Suppressor macrophage treated with lipopolysaccharide for 1 hour (primary cell): ENCODE measurements at places on chromosomes 5 and 9.
A peak's percentile ranks its signal among the peaks of the same experiment; 100 is the strongest.

GRCh38 chr9:545480-545879 is 296.0 kb upstream of the DMRT1 start:
- DNase-seq, result no peak

GRCh38 chr9:32875242-32875641 is 91.9 kb downstream of the TMEM215 start:
- no peak for DNase-seq

GRCh38 chr5:140329739-140330481 is 16.5 kb downstream of the HBEGF start:
- DNase-seq, result no peak

DNA sequence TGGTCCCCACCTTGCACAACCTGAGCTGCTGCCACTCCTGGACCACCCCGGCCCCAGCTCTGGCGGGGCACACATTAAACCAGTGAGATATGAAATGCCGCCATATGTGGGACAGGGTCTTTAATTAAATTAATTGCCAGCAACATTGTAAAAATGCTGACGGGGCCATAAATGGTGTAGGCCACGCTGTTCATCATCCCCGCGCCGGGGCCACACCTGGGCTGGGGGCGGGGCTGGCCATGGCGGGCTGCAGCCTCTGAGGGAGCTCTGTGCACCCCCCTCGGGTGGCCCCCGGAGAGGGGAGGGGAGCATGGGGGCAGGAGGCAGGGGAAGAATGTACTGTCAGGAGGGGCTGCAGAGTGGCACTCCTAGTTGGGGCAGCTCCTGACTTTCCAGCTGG is 41.0 kb downstream of the UNC5A start:
- no peak for DNase-seq

DNA sequence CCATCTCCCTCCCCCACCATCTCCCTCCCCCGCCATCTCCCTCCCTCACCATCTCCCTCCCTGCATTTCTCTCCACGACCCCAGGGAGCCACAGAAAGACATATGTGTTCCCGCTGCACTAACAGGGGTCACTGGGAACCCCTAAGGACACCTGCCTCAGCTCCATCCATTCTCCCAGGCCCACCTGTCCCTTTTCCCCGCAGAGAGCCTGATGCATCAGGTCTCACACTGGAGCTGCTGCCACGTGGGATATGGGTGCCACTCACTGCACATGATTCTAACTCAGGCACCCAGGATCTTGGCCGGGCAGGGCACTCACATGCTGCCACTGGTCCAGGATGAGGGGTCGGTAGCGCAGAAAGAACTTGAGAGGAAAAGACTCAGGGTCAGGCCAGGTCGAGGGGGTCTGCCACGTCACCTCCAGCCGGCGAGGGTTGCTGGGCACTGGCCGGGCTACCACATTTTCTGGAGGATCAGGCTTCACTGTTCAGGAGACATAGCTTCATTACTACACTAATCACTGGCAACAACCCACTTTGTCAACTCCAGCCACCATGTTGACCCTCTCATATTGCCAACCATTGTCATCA is 33.2 kb upstream of the ENHO start:
- no peak for DNase-seq

- DNase-seq, result no peak
These were observed 244.1 kb downstream of the KIAA0825 start for GRCh38 chr5:94374336-94374735.

- DNase-seq, result peak; percentile 1
These were observed 133.7 kb downstream of the KIF4B start for GRCh38 chr5:155147222-155147621.

GRCh38 chr5:73515232-73515631 is 17.0 kb downstream of the BTF3 start:
- no peak for DNase-seq

GRCh38 chr9:129103595-129103965 is 7.0 kb downstream of the CRAT start:
- DNase-seq, result no peak

GRCh38 chr5:123087173-123088030 is 1.6 kb upstream of the PRDM6 start:
- DNase-seq, result peak; percentile 46

GRCh38 chr9:98485706-98486105 is 223.0 kb downstream of the GABBR2 start:
- no peak for DNase-seq

- DNase-seq, result no peak
These were observed 29.8 kb upstream of the RPL26L1 start for GRCh38 chr5:172929371-172929838.

DNA sequence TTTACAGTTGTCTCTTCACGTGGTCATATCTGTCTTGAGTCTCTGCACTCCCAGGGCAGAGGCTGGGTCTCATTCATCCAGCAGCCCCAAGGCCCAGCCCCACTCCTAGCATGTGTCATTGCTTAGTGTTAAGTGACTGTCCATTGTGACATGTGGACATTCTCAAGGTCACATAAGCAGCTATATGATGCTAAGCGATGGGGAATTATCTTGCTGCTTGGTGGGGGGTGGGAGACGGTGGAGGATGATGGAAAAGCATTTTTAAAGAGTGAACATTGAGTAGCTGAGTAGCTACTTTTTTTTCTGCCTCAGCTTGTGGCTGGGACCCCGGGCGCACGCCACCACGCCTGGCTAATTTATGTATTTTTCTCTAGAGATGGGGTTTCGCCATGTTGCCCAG is at the start of gene C9orf153:
C9orf153 (minus strand) TSS at position 101 of the 400 bp plus-strand sequence. CDS start 30,054 bp downstream, outside the sequence.
- DNase-seq, result no peak

DNA sequence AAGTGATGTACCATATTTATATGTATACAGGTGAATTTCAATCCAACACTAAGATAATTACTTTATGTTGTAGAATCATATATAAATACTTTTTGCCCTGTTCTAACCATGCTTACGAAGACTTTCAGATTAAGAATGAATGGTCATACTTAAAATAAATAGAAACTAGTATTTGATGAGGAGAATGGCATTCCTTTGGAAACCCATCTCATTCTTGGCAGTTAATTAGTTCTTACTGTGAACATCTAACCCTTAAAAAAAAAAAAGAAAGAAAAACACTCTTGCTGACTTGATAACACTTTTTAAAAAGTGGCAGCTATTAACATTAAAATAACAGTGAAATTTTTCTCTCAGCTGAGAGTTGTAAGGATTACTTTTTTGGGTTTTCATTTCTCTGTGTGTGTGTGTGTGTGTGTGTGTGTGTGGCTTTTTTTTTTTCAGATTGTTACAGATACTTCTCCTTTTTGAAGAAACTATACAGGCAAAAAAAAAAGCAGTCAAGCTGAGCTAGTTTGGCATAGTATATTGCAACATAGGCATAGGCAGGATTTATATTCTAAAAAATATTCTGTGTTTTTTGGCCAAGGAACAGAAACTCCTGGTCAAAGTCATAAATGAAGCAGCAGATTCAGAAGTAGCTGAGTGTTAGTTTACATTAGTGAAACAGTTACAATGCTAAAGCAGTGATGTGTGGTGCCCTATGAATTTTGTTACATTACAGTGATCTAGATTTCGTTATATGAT is 163.5 kb downstream of the CD180 start:
- DNase-seq, result peak; percentile 47

DNA sequence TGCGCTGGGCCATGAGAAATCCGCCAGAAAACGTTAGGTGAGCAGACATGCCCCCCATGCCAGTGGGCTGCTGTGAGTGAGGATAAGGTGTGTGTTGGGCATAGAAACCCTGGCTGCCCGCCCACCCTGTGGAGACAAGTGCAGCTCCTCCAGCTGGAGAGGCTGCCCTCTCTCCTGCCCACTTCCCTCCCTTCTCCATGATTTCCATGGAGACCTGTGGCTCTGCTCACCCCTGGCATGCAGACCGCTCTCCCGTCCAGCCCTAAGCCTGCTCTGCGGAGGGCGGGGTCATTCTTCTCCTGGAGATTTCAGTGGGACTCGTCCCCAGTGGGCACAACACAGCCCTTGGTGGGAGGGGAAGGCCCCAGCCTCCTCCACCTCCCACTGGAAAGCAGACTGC is 133.0 kb upstream of the FAM120A start:
- no peak for DNase-seq
